Caco-2 (cell line): ENCODE measurements at places on chromosomes 6 and 20.

DNA sequence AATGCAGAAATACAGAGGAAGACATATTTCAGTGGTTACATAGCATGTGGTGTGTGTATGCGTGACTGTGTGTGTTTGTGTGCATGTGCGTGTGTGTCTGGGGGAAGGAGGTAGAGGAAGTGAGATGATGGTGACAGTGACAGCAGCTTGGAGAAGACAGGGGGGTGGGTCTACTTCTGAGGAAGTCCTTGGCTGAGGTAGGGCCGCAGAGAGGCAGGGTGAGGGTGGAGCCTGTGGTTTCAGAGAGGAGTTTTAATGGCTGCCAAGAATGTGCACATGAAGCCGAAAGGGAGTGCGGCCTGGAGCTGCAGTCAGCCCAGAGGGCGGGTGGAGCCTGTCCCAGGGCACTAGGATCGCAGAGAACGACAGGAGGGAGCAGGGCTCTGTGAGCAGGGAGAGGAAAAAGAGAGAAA, 22.7 kb upstream of the RNF24 start:
- DNase-seq, result peak; percentile 21

GRCh38 chr20:22821081-22821727, 213.9 kb upstream of the SSTR4 start:
- DNase-seq, result no peak

DNA sequence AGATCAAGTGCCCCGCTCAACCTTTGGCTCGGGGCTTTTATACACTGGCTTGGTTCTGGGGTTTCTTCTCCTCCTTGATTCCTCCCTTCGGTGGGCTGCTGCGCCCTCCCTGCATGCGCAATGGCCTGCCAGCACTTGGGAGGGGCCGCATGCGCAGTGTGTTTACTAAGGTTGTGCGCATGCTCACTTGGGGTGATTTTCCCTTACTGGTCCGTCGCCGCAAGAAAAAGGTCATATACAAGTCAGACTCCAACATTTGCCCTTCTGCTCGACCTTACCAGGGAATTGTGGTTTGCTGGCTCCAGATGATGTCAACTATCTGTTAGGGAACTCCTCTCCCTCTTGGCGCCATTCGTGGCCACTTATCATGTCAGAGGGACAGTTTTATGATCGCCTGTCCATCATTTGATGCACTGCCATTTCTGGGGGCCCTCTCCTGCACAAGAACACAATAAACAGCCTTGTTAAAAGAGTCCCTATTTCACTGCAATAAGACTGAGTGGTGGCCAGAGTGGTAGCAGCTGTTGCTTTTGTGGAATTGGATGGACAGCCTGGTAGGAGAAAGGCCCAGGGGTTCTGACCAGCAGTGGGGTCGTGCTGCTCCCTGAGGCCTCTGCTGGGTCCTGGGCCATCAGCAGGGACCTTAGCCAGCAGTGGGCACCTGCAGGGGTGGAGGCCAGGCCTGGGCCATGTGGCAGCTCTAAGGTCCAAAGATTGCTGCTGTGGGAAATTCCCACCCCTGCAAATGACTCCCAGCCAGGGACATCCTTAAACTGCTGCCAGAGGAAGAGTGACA, 2.8 kb upstream of the LBP start:
- DNase-seq, result peak; percentile 79

GRCh38 chr6:6466967-6467761, 121.4 kb upstream of the LY86 start:
- no peak for DNase-seq

GRCh38 chr6:24595910-24596525, 50.0 kb downstream of the KIAA0319 start:
- DNase-seq, result no peak

DNA sequence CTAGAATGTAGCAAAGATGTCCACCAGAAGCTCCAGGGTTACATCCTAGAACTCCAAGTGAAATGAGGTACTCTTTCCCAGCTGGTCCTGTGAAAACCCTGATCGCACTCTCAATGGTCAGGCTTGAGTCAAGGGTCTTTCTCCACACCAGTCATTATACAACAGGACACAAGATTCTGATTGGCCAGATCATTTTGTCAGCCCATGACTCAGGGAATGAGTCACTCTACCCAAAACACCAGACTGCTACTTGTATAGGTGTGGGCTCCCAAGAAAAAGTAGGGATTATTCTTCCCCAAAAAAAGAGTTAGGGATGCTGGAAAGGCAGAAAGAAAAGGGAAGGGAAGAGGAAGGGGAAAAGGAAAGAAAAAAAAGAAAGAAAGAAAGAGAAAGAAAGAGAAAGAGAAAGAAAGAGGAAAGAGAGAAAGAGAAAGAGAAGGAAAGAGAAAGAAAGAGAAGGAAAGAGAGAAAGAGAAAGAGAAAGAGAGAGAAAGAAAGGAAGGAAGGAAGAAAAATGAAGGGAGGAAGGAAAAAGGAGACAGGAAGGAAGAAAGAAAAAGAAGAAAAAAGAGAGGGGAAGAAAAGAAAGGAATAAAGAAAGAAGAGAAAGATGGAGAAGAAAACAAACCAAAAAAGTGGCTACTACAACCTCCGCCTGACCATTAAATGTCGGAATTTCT, 30.5 kb downstream of the ANKEF1 start:
- DNase-seq, result no peak

- no peak for DNase-seq
Observed at GRCh38 chr6:43120944-43121913, 45.1 kb downstream of the PTK7 start.

DNA sequence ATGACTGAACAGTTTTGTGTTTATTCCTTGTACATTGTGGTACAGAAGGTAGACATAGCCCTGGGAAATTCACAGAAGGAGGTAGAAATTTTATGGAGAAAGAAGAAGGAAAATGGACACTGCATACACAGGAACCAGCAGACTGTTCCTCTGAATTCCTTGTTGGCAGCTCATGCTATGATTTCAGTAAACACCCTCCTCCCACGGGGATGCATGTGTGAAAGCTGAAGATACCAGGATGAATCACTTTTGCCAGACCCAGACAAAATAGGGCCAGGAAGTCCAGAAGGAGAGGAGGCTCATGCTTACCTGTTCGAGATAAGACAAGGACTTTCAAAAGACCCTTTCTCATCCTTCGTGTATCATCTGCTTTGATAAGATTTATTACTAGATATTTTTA, 110.3 kb upstream of the GGTLC1 start:
- DNase-seq, result no peak

DNA sequence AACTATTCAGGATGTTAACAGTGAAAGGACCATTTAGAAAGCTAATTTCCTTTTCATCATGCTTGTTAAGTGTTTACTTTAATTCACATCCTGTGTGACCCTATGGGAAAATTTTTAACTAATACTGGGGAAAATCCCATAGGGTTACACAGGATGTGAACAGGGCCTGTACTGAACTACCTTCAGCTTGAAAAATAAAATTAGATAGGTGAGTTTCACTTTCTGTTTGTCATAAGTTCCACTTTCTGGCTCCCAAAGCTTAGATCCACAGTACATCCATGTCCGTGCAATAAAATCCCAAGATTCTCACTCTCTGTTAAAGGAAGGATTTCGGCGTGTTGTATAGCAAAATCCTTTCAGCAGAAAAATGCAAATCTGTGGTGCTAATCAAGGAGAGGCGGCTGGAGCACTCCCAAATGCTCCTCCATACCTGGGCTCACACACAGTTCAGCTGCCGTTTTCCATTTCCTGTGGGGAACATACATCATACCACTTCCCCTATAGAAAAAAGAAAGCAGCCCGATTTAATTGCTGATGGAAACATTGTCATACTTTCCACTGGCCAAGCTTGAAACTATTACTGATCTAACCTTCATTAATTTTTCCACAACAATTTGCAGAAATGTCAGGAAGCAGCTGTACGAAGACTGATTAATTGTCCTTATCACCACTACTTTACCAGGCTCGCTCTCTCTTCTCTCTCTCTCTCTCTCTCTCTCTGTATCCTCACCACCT, 125.2 kb downstream of the HIVEP2 start:
- no peak for DNase-seq

GRCh38 chr6:148422085-148422484, 79.4 kb downstream of the SASH1 start:
- DNase-seq, result no peak

DNA sequence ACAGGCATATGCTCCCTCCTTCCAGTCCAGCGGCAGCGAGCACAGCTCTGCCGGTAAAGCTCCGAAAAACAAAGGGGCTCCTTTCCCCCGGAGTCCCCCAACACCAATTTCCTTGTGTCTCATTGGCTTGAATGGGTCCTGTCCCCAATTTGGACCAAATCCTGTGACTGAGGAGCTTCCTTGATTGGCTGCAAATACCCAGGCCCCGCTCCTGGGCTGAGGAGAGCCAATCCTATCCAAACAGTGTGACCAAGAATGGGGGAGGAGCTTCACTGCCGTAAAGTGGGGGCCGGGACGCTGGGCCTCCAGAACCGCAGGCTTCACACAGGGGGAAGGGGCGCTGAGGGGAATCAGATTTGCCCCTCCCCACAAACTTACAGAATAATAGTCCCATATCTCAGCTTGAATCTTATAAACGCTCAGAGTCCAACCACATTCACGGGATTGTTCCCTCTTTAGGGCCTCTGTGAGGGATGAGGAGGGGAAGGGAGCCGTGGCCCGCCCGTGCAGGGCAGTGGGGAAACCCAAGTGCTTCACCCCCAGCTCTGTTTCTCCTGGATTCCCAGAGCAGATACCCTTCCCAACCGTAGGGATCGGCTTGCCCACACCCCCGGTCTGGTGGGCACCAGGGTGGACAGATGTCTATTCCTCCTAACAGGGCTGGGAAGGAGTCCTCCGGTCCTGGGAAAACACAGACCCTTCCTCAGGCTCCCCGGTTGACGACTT, 141.0 kb upstream of the MLN start:
- DNase-seq, result no peak

DNA sequence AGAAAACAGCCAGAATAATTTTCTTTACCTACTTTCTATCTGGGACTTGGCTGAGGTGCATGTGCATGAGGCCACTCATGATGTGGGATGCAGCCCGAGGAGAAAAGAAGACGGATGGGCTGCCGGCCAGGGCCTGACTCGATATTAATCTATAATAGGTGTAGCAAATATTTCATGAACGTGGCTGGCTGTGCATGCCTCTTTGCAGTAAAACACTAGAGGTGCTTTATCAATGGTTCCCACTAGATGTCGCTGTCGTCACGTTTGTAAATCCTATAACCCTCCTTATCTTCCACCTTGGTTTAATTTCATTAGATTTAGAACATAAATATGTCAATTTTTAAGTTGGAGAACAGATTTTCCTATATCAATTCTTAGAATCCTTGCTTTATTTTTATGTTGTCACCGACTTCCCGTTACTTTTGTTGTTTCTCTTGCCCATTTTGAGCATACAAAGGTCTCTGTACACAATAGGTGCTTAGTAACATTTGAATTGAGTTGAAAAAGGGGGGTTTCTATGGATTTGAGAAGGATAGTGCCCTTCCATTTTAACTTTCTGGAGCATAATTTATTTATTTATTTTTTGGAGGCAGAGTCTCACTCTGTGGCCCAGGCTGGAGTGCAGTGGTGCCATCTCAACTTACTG, 19.6 kb upstream of the FERMT1 start:
- DNase-seq, result peak; percentile 67

GRCh38 chr6:22112461-22112860, 184.4 kb downstream of the PRL start:
- peak; percentile 6 for DNase-seq

GRCh38 chr6:154234019-154234772, 122.4 kb downstream of the IPCEF1 start:
- DNase-seq, result no peak
